CD4-positive, alpha-beta T cell treated with Interleukin-12 subunit alpha and Interleukin-12 subunit beta, for 1 hour (primary cell): ENCODE measurements at places on chromosomes 4 and X.

DNA sequence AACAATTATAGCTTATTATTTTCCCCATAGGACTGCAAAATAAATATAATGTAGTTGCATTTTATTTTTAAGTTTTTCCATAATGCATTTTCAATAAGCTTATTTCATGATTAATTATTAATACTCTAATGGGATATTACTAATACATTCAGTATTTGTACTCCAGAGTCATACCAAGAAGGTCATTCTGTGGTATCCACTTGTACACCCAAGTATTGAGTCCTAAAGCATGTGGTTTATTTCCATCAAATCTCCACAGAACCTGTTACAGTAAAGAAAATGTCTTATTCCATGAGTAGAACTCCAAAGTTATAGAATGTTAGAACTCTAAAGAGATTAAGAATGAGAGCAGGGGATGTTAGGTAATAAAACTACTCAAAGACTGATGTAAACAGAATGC is 30.6 kb downstream of the UGT2A3 start:
- no peak for DNase-seq

- peak; percentile 14 for DNase-seq
Measured at GRCh38 chrX:71366674-71367256, 608 bp downstream of the TAF1 start.

GRCh38 chr4:47839259-47839658 is 1.4 kb upstream of the CORIN start:
- DNase-seq: peak; percentile 37

GRCh38 chrX:41333003-41333743 is 789 bp upstream of the DDX3X start:
- DNase-seq: peak; percentile 88

GRCh38 chr4:118381902-118382301 is 29.1 kb upstream of the PRSS12 start:
- DNase-seq: no peak

DNA sequence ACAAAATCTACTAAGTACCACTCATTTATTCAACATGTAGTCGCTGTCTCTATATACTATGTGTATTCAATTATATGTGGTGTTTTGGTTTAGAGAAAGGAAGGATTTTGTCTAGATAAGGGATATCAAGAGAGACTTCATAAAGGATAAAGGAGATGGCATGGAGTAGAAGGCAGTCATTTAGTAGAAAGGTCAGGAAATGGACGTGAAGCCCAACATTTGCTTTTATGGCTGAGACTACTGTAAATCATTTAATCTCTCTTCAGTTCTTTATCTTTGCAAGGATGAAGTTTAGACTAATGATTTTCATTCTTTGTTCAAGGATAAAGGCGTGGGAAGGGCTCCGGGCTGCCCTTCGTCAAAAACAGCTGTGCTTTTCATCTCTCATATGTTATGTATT is 25.2 kb downstream of the IL2 start:
- DNase-seq: no peak

DNA sequence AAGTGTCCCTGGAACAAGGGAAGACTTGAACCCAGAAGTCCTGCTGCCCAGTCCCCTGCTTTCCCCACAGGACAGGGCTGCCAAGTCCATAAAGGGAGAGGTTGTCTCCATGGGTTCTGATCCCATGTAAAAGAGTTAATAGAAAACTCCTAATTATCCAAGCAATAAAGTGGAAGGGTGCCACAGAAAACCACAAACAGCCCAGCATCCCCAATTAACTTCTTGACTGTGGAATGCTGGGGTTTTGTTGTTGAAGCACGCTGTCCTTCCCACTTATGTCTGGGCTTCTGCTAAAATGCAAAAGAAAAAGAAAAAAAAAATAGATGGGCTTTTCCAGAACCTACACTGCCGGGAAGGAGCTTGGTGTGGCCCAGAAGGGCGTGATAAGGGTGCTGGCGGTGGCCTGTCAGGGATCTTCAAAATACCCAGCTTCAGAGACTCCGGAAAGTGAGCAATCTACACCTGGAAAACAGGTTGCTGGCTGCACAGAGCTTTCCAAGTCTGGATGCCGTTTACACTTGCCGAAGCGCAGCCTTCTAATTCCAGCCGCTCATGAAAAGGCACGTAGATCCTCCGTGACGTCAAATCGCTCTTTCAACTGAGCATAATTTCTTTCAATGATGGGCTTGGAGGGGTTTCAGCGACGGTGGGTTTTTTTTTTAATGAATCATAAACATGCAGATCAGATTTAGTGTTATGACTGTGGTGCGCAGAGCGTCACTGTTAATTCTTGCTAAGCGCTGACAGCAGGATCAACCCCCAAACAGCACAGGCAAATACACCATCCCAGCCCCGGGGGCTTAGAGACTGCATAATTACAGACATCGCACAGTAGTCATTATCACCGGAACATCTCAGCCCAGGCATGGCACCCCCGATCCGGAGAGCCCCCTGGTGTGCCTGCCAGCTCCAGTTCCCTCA is 197.6 kb downstream of the BCOR start:
- no peak for DNase-seq

GRCh38 chr4:12393631-12394262 is 965.1 kb upstream of the HS3ST1 start:
- DNase-seq: no peak

DNA sequence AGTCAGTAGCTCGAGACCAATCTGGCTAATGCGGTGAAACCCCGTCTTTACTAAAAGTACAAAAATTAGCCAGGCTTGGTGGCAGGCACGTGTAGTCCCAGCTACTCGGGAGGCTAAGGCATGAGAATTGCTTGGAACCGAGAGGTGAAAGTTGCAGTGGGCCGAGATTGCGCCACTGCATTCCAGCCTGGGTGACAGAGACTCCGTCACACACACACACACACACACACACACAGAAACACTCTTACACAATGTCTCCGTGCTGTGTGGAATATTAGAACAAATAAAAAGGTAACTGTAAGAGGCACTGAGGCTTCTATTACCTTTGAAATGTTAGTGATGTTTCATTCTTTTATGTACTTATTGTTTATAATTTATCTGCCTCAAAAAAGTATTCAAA is 326.6 kb downstream of the GPAT3 start:
- no peak for DNase-seq

GRCh38 chr4:83839615-83840014 is 303.7 kb downstream of the GPAT3 start:
- DNase-seq: no peak

GRCh38 chrX:3066555-3066954 is 25.3 kb downstream of the ARSF start:
- DNase-seq: no peak

DNA sequence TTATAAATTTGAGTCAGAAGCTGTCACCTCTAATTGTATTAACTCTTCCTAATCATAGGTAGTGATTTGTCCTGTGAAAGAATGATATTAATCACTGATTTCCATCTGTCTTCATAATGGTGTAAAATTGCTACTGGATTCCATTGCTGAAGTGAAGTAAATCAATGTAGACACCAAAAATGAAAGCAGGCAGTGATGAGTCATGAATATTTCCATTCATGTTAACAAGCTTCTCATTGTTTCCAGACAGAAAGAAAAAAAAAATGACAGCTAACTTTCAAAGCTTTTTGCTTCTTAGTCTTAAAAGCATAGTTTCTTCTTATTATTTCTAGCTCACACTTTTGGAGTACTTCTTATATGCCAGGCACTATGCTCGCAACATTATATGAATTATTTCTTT is 21.5 kb downstream of the FAM114A1 start:
- peak; percentile 4 for DNase-seq

DNA sequence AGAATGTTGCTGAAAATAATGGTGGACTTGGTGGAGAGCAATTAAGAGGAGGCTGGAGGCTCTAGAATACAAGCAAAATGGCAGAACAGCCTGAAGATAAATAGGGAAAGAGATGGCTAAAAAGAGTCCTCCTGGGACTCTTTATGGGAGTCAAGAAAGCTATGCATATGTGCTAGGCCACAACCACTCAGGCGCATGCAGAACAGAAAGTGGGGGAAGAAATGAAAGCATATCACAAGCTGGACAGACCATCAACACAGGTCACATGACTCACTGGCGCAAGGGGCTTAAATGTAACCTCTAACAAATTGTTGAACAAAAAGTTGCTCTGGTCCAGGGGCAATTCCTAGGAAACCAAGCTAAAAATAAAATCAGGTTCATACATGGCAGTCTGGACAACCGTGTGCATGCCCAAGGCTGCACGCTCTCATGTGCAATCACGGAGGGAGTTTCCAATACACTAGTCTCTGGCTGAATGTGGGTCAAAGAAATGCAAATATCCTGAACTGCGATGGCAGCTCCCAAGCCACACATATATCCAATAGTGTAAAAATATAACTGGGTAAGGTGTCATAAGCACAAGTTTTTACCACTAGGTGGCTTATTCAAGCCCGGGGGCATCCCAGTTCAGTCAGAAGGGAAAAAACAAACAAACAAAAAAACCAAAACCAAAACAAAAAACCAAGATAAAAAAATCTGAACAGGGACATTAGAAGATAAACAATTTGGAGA is 45.4 kb downstream of the ZNF711 start:
- no peak for DNase-seq

GRCh38 chr4:37594099-37594498 is 92.1 kb downstream of the RELL1 start:
- no peak for DNase-seq

DNA sequence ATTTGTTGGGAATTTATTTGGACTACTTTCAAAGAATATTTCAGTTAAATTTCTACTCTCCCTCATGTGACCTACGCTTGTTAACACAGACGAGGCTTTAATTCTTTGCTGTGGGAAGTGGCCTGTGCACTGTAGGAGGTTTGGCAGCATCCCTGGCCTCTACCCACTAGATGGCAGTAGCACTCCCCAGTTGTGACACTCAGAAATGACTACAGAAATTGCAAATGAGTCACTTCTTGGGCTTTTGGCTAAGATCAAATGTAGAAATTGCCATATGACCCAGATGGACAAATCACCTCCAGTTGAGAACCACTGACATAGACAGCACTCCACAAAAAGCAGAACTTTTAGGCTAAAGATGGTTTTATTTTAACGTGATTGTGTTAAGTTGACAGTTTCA is 22.1 kb downstream of the PIR start:
- peak; percentile 49 for DNase-seq

GRCh38 chr4:31905363-31905762 is 1185.2 kb downstream of the PCDH7 start:
- no peak for DNase-seq

- no peak for DNase-seq
Measured at GRCh38 chrX:121216641-121217374, 169.4 kb downstream of the GLUD2 start.

DNA sequence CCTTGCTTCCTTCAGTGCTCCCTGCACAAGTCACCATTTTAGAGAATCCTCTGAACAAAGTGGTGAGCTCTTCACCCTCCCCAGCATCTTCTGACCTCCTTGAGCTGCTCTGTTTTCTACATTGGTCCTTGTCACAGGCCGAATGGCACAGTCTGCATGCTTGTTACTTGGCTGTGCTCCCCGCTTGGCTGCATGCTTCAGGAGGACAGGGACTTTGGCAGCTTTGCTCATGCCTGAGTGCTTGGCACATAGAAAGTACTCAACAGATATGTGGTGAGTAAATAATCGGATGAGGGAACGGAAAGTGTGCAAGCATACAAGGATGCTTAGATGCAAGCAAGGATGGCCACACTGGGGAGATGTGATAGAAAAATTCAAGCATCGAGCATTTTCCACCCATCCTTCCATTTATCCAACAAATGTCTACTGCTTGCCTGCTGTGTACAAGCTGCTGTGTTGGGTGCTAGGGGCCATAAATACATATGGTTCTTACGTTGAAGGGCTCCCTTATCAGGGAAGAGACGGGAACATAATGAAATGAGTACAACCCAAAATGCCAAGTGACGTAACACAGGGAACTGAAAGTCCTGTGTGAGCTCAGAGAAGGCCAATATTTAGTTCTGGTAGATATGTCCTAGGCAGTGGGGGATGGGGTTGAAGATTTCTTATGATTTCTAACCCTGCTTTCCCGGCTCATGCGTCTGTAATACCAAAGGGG is 31.2 kb downstream of the SLC2A9 start:
- DNase-seq: no peak

- peak; percentile 54 for DNase-seq
Measured at GRCh38 chrX:71107762-71108360, 1.3 kb upstream of the CXorf65 start.

DNA sequence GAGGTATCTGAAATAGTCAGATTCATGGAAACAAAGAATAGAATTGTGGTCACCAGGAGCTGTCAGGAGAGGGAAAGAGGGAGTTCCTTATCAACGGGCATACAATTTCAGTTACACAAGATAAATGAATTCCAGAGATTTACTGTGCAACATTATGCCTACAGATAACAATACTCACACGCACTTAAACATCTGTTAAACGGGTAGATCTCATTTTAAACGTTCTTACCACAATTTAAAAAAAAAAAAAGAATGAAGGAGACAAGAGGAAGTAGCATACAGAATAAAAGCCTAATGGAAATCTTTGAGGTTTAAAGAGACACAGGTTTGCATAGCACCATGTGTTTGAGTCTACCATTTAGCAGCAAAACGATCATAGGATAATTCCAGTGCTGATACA is 298.0 kb downstream of the DKK2 start:
- no peak for DNase-seq
